ENCODE measurements at places on chromosomes 1 and 21.

DNA sequence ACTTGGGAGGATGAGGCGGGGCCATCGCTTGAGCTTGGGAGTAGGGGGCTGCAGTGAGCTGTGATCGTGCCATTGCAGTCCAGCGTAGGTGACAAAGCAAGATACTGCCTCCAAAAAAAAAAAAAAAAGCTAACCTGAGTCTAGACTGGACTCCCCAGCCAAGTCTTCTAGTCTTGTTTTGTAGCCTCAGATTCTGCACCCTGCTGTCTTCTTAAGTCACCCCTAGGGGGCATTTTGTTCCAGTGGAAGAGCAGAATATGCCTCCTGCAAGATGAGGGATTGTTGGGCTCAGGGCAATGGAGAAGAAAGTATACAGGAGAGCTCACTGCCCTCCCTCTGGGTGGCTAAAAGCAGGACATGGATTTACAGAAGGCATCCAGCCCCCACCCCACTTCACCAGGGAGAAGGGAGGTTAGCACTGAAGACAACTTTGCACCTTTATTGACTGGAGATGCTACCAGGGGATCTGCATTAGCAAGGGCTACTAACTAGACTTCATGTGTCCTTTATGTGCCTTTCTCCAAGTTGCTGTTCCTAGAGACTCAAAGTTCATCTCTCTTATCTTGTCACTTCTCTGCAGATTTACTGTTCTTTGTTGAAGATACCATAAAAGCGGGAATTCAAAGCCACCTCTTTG, 15.3 kb upstream of the RNF187 start:
- DNase-seq: peak; percentile 26

- no peak for DNase-seq
Observed at GRCh38 chr1:221157026-221157761, 278.0 kb downstream of the HLX start.

GRCh38 chr1:174160109-174160473, 771 bp downstream of the RABGAP1L start:
- no peak for DNase-seq

GRCh38 chr1:156775799-156776198, 8.5 kb downstream of the PRCC start:
- DNase-seq: no peak

GRCh38 chr1:77406661-77407060, 124.8 kb downstream of the AK5 start:
- DNase-seq: no peak

DNA sequence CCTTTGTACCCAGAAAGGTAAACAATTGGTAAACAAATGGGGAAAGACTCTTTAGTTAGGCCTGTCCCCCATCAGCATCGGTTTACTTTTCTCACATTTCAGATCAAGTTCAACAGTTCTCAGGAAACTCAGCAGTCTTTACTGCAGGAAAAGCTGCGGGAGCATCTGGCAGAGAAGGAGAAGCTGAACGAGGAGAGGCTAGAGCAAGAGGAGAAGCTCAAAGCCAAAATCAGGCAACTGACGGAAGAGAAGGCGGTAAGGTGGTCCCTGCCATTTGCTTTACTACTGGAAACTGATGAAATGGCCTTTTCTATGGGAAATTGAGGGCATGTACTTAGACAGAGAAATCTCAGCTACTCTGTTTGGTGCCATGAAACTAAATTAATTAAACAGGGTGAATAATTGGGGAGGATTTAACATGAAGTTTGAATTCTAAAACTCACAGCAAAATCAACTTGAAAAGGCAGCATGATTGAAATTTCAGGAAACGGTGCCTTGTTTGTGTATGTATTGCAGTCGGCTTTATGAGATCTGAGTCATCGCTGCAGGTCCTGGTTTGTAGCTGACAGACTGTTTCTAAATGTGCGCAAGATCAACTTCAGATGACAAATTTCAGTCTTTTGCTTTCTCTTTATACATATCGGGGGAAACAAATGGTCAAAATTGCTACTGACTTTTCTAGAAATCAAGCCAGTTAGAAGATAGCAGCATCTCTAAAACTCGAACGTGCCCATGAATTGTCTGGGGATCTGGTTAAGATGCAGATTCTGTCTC, 67.9 kb upstream of the EFHD2 start:
- DNase-seq: no peak

DNA sequence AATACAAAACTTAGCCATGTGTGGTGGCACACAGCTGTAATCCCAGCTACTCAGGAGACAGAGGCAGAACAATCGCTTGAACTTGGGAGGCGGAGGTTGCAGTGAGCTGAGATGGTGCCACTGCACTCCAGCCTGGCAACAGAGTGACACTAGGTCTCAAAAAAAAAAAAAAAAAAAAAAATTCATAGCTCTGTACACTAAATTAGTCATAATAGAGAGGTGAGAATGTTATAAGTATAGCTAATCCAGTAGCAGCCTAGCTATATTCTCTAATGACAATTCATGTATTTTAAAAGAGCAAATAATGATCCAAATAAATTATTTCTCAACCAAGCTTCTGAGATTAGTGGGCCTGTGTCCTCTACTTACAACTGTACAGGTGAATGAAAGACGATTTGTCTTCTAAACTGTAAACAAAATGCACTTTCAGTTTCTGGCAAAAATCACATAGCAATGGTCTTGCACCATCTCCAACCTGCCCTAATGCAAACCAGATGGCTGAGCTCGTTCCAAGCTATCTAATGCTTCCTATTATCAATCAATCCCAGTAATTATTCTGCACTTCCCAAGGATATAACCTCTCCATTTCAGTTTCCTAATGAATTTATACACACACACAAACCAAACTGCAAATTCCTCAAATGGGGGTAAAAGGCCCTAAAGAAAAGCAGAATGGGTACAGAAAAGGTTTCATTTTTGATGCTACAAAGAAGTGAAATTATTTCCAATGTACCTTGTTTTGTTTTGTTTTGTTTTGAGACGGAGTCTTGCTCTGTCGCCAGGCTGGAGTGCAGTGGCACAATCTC, 56.5 kb downstream of the GATAD2B start:
- DNase-seq: no peak

- no peak for DNase-seq
Observed at GRCh38 chr1:66752000-66752592, at the start of gene DYNLT5. TSS of gene DYNLT5 (plus strand) at chr1:66752459. CDS start at chr1:66754659, 2,200 bp downstream.

GRCh38 chr1:210951279-210951678, 182.7 kb downstream of the KCNH1 start:
- no peak for DNase-seq

DNA sequence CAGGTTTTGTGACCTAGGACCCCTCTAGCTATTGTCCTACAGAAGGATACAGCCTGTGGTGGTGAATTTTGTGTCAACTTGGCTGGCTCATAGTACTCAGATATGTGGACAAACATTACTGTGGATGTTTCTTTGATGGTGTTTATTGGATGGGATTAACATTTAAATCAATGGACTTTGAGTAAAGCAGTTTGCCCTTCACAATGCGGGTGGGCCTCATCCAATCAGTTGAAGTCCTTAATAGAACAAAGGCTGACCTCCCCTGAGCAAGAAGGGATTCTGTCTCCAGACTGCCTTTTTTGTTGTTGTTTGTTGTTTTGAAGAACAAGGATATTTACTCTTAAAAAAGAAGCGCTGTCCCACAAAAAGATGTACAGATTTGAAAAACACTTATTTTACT, 210.0 kb upstream of the GREM2 start:
- no peak for DNase-seq

- no peak for DNase-seq
Observed at GRCh38 chr21:29114765-29115500, 15.5 kb upstream of the MAP3K7CL start.

- no peak for DNase-seq
Observed at GRCh38 chr21:38121888-38122720, 134.7 kb upstream of the KCNJ15 start.

DNA sequence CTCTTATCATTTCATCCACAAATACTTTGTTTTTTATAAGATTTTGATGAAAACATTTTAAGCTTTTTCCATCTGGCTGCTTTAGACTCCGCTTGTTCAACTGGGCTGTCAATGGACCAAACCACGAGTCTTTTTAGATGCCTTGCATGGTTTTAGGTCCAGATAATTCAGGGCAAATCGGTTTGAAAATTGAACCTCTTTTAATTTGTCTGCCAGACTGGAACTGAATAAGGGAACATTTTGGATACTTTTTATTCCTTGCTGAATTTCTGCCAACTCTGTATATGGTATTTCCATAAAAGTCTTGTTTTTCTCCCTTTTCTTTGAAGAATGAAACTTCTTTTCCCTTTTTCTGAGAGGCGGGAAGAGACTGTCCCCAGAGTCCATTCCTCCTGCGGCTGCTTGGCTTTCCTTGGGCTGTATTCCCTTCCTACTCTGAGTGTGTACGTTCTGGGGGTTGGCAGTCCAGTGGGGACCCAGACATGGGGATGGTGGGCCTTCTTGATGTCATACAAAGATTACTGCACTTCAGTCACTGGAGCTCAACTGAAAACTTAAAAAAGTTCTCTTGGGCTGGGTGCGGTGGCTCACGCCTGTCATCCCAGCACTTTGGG, 46.5 kb upstream of the CNN3 start:
- no peak for DNase-seq

GRCh38 chr21:46092811-46093667, 4.9 kb upstream of the COL6A2 start:
- no peak for DNase-seq

GRCh38 chr1:227794817-227795192, 20.7 kb upstream of the PRSS38 start:
- DNase-seq: no peak

DNA sequence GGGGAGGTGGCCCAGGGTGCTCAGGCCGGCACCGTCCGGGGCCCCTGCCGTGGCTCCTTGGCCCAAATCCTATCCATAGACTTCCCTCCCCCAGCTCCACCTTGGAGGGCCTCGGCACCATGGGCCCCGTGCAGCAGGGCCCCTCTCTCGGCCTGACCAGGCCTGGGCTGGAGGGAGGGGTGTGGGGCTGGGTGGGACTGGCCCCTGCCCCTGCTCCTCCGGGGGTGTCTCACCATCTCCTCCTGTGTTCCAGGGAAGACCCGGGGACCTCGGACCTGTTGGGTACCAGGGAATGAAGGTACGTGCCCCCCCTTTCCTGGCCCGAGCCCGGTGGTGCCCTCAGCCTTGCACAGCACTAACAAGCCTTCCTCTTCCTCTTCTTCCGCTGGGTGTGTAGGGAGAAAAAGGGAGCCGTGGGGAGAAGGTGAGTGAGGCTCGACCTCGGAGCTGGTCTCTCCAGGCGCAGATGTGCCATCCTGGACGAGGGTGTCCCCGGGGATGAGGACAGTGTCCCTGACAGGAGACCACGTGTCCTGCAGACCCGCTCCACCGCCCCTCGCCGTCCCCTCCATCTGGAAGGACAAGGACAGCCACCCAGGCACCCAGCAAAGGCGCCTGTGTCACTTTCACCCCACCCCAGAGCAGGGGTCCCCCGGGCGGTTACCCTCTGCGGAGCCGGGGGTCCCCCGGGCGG, 7.9 kb downstream of the COL6A1 start:
- DNase-seq: no peak

GRCh38 chr1:220966881-220967611, 87.8 kb downstream of the HLX start:
- no peak for DNase-seq

DNA sequence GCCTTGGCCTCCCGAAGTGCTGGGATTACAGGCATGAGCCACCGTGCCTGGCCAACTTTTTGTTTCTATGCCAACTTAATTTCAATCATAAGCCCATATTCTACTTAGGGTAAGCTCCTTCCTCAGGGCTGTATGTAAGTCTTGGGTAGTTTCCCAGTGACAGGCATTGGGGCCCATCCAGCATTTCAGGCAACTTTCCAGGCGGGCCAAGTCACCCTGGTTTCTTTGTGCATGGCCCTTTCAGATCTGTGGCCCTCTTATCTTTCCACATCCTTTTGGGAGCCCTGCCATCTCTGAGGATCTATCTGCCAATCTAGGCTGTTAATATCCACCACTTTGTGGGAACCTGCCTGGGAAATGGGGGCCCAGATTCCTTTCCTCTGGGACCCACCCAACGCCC, 58.7 kb downstream of the TNN start:
- DNase-seq: no peak

DNA sequence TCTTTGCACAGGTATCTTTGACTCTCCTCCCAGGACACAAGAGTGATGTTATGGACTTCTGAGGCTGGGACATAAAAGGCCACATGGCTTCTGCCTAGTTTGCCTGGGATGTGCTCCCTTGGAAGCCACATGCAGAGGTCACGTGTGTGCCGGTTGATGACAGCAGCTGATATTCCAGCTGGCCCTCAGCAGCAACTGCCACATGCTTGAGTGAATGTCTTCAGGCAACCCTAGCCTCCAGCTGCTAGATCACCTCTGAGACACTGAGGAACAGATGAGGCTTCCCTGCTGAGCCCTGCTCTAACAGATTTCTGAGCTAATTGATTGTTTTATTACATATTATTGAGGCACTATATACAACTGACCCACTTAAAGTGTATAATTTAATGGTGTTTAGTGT, 11.6 kb upstream of the AKR7A3 start:
- no peak for DNase-seq

DNA sequence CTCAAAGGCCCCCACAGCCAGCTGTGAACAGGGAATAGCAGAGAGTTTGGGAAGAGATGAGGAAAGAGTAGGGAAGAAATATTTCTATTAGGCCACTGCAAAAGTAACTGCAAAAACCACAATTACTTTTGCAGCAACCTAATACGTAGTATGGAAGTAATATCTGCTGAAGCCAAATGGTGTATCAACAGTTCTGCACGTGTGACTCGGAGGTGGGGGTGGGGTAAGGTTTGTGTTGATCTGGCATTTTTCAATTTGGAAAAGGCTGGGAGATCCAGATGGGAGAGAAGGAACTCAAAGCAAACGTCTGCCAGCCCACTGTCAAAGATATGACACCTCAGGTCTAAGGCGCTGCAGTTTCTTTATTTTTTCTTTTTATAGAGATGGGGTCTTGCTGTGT, 11.1 kb upstream of the ZNF436 start:
- DNase-seq: no peak

DNA sequence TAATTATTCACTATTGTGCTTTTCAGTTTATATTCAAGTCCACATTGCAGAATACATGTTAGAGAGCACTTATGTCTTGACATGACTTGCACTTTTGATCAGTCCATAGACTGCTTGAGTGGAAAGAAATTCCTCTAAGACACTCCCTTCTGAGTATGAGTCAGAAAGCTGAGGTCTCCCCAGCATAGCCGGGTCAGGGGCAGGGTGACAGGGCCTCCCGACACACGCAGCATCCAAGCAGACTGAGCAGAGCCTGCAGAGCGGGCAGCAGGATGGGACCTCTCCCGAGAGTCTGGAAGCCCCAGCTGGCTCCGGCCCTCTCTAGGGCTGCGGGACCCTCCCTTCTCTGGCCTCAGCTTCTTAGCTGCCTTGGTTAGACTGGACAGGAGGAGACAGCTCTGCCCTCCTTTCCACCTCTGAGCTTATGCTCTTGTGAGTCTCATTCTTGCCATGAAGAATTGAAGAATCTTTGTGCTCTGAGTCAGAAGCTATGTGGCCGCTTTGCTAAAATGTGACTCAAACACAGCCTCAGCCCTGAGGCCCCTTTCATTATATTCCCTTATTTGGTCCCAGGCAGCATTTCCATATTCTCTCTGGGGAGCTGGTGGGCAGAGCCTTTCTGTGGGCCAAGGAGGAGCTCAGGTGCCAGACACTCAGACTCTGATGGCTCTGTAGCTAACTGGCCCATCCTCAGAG, 11.2 kb upstream of the CAPN2 start:
- no peak for DNase-seq

GRCh38 chr21:42621819-42622177, 31.6 kb upstream of the PDE9A start:
- peak; percentile 58 for DNase-seq
